ENCODE measurements at places on chromosomes 3 and 15.

DNA sequence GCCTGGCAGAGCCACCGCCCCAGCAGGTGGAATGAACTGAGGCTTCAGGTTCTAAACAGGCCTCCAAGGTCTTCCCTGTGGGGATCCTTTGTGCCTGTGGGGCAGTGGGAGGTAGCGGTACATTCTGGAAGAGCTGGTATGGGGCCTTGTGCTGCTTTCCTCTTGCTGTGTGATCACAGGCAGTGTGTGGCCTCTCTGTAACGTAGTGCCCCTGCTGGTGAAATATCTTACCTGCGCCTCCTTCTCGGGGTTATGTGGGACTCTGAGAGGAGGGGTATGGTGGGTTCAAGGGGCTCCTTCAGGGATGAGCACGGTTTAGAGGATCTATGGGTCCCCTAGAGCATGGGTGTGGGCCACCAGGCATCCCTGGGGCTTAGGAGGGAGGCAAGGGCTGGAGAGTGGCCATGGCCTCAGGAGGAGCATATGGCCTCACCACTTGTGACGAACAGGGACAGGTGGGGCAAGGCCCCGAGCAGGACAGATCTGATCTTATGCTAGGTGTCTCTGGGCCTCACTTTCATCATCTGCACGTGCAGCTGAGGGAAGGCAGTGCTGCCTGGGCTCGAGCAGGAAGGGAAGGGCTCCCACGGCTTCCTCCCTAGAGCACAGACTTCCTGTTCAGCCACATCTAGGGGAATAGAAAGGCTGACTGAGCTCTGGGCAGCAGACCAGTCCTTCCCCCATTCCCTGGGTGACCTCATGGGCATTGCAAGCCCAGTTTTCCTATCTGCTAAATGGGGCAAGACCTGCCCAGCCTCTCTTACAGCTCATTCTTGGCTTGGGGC is 1.9 kb upstream of the ALS2CL start:
- DNase-seq: no peak

DNA sequence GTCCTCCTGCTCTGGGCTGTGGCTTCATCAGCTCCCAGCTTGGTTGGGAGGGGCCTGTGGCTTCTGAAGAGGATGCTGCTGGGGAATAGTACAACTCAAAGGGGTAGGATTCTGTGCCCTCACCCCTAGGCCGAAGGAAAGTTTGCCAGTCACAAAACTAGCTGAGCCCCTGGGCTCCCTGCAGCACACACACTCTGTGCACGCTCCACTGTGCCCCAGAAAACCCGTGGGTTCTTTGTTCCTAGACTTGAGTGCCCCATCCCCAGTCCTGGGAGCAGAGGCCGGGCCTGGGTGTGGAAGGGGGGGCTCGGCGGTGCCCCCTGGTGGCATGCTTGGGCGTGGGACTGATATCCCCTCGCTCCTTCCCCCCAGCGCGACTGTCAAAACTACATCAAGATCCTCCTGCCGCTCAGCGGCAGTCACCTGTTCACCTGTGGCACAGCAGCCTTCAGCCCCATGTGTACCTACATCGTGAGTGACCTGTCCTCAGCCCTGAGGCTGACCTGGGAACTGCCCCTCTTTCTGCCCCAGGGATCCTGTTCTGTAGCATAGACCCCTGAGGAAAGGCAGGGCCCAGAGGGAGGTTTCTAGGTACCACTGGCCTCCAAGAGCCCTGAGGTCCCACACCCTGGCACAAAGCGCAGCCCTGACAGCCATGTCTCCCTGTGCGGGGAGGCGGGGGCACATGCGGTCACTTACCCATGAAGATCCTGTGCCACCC is 14.2 kb downstream of the CIB1 start:
- no peak for DNase-seq

DNA sequence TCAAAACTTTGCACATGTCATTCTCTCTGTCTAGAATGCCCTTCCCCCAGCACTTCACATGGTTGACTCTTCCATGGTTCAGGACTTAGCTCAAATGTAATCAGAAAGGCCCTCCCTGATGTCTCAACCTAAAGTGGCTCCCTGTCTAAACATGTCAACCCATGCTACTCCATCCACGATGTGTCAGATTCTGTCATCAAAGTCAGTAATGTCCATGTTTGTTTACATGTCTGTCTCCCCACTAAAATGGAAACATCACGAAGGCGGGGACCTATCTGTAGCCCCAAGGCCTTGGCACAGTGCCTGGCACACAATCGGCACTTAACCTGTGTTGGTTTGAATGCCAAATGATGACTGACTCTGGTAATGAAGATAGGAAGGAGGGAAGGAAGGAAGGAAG is 20.8 kb upstream of the SNTN start:
- no peak for DNase-seq

- no peak for DNase-seq
Measured at GRCh38 chr3:103195216-103195615, 760.4 kb downstream of the ZPLD1 start.

DNA sequence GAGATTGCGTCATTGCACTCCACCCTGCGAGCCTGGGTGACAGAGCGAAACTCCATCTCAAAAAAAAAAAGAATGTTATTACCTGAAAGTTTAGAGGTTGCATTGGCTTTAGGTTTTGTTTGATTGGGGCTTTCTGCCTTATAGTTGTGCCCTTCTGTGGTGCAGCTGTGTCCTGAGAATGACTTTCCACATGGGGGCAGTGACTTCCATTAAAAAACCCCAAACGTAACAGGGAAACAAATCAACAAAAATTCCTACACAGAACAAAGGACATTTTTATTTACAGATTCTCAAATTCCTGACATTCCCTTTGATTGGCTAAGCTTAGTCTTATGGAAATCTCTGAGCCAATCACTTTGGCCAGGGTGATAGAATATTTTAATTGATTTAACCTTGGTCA is 154.1 kb upstream of the GPR149 start:
- no peak for DNase-seq

- DNase-seq: no peak
Measured at GRCh38 chr3:95356764-95357501, 1294.1 kb downstream of the NSUN3 start.

DNA sequence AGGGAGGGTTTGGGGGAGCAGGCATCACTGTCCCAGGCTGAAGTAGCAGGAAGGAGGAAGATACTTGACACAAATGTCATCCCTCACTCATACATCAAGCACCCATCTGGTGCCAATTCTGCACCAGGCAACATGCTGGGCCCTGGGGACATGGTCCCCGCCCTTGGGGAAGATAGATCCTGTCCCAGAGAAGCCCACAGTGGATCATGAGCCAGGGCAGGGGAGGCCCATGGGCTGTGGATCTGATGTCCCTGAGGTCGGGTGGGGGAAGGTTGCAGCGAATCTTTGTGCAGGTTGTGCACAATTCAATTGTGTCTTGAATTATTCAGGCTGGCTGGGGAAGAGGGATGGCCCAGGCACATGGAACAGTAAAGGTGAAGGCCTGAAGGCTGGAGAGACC is 6.4 kb upstream of the CCDC33 start:
- DNase-seq: no peak

- DNase-seq: no peak
Measured at GRCh38 chr15:77867266-77868047, 210.1 kb downstream of the TBC1D2B start.

DNA sequence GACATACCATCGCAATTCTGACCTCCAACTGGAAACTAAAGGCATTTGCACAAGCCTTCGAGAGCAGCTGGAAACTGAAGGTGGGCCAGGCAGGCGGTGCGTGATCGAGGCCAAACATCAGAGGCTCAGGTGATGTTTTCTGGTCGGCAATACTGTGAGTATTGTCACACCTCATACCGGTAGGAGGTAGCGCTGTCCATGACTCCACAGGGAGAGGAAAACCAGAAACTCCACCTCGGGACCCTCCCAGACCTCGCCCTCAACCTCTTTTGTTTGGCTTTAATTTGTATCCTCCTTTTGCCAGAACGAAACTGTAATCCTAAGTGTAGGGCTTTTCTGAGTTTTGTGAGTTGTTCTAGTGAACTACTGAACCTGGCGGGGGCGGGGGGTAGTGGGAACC is 43.6 kb downstream of the LDHAL6B start:
- DNase-seq: no peak

DNA sequence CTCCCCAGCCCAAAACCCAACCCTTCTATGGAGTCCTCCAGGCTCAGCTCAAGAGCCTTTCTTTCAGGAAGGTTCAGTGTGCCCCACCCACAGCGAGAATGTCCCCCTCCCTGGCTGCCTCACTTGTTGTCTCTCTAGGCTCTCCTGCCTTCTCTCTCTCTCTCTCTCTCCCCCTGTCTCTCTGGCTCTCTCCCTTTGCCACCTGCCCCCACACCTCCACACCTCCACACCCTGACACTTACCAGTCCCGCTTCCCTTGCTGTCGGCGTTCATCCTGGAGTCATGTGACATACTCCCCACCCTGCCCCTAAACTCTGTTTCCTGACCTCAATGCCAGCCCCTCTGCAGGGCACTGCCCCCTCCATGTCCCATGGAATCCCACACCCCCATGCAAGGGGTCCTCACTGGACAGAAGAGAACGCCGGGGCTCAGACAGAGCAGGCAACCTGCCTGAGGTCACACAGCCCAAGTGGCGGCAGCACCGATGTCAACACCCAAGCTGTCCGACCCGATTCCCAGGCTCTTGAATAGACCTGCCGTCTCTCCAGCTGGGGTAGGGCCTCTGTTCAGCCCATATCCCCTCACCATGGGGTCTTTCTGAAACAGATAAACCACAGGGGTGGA is 28.5 kb upstream of the SLC6A6 start:
- no peak for DNase-seq

DNA sequence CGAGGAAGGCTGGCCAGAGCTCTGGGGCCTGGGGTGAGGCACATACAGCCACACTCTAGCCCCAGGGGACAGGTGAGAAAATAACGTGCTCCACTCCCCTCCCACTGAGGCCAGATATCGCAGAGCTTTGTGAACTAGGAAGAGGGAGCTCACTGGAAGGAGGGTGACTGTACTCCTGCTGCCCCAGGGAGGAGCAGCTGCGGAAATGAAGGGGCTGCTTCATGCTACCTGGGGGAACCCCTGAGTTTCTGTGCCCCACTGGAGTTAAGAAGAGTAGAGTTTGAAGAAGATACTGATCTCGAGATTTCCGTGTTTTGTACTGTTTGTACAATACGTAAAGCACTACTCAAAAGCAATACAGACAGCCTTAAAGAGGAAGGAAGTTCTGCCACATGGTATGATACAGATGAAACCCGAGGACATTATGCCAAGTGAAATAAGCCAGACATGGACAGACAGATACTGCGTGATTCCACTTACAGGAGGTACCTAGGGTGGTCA is 44.6 kb downstream of the CMTM6 start:
- DNase-seq: no peak

DNA sequence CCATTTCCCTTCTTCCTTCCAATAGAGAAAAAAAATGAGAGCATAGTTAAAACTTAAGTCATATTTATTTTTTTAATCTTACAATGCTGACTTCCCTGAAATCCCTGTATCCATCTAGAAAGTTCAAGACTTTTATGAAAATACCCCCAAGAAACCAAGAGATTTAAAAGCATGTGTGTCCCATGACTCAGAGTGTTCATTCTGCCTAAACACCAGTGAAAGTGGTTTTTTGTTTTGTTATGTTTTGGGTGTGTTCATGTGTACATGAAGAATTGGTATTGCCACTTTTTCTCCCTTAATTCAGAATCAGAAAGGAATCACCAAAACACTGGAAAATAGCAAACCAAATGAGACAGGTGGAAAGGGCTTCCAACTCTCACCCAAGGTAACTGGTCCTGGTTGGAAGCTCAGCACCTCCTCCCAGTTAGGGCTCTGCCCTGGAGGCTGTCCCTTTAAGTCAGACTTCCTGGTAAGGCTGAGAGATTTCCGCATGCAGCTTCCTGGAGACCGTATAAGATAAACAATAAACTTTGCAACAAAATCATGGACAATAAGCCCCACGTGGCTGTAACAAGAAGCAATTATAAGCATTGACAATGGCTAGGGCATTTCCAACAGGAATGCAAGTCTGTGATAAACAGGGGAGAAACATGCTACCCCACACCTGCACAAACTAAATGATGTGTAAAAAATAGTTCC is 121.9 kb upstream of the ARHGEF3 start:
- DNase-seq: no peak

DNA sequence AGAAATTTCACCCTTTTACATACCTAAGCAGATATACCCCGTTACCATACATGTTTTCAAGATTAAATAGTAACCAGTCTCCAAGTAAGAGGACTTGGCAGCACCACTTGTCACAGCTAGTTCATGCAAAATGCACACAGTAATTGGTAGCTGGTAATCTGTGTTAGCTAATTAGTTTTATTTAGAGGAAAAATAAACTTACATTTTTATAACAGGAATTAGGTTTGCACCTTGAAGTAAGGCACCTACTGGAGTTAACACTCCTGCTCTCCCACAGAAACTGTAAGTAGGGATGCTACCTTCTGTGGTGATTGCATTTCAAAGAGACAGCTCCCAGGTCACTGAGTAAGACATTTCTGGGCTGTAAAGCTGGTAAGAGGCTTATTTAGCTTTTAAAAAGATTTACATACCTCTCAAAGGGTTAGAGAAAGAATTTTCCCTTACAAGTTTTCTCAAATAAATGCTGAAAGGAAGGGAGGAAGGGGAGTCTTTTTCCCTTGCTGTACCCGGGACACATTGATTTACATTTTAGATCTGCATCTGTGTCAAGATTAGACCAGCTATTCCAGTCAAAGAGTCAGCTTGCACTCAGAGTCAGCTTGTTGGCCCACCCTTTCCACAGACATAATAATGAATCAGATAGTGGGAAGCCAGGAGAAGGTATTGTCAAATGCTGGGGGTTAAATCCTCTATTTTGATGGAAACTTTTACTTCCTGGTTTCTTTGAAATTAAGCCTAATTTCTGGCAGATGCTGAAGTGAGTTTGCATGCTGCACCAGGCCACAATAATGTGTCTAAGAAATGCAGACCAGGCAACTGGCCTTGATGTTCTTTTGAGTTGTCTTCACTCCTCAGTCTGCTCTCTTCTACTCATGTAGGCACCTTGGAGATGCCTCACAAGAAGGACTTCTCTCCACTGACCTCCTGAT is 77.6 kb upstream of the CHD2 start:
- no peak for DNase-seq

GRCh38 chr3:66747261-66747660 is 246.4 kb upstream of the LRIG1 start:
- DNase-seq: no peak

GRCh38 chr3:143134471-143134870 is 14.9 kb downstream of the CHST2 start:
- no peak for DNase-seq

- DNase-seq: no peak
Measured at GRCh38 chr3:41630708-41631107, 331.2 kb downstream of the ULK4 start.

Measured in NCI-H187 treated with DMSO at 0.1 percent for 48 hours (cell line).